ENCODE measurements at places on chromosomes 3 and 15.

DNA sequence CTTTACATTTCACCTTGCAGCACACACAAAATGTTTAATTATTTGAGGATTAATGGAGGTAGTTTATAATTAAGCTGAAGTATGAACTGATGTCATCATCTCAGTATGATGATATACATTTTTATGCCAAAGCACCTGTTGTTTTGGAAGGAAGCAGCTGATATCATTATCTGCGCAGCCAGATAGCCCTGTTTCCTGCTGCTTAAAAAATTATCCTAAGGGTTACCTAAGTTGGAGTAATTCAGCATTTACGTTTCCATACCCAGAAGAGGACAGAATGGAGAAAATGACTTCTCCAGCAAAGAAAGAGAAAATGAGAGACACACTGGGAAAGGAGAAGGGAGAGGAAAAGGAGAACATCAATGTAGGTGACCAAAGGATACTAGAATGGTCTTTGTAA, 370.3 kb upstream of the PLSCR5 start:
- DNase-seq, result no peak

- peak; percentile 70 for DNase-seq
Observed at GRCh38 chr3:52277071-52277964, 1.1 kb downstream of the WDR82 start.

- DNase-seq, result no peak
Observed at GRCh38 chr3:172634948-172635347, 75.9 kb downstream of the NCEH1 start.

- DNase-seq, result no peak
Observed at GRCh38 chr3:12780751-12781150, 15.7 kb upstream of the CAND2 start.

- no peak for DNase-seq
Observed at GRCh38 chr3:22660606-22661005, 542.5 kb upstream of the UBE2E2 start.

DNA sequence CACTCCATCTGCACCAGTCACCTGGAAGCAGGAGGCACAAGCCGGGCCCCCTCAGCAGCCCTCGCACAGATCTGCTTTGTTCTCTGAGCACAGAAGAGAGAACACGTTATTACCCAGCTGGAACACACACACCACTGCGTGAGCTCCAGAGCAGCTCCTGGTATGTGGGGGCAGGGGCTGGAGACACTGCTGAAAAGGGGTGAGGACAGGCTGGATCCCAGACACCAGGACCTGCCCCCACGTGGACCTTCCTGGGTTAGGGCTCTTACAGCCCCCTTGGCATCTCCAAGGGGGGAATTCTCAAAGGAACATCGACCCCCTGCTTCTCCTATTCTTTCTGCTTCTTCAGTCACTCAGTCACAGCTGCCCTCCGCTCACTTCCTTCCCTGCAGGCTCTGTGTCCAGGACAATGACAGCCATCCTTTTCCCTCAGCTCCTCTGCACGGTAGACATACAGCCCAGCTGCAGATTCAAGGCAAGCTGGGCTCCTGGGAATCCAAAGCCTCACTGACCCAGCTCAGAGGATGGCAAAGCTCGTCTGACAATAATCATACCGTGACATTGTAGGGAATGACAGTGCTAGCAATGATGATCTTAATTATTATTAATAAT, 33.7 kb downstream of the PRR20G start:
- DNase-seq, result no peak

- DNase-seq, result no peak
Observed at GRCh38 chr3:141412936-141413354, 44.6 kb downstream of the ZBTB38 start.

- no peak for DNase-seq
Observed at GRCh38 chr15:75307778-75308390, 25.2 kb downstream of the GOLGA6D start.

GRCh38 chr3:147408188-147409100, 721 bp upstream of the ZIC1 start:
- no peak for DNase-seq

DNA sequence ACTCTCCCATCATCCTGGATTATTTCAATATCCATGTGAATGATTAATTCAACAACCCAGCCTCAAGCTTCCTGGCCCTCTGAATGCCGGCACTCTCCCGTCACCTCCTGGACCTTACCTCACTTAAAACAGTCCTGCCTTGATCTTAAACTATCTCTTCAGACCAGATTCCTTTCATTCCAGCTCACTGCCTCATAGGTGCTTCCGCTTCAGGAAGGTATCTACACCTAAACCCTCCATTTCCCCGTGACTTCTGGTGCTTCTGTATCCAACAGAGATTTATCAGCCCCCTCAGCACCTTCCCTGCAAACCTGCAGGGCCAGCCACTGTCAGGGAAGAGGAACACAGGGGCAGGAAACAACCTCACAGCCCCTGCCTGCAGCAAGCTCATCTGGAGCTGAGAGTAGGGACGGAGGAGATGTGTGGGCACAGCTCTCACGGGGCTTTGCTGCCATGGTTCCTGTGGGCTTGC, 98.9 kb upstream of the TJP1 start:
- no peak for DNase-seq

DNA sequence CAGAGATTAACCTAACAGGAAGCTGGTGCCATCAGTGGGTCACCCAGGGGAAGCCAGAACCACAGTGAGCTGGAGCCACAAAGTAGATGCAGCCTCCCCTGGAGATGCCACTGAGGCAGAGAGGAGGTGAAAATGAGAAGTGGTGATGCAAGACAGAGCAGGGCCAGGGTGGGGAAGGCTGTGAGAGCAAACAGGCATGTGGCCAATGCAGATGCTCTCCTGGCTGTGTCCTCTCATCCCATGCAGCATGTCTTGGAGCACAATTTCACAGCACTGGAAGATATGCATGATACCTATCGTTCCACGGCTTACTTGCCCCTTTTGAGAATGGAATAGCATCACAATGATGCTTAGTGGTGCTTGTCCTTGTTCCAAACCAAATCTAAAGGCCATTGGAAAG, 126.3 kb downstream of the ABHD5 start:
- no peak for DNase-seq

DNA sequence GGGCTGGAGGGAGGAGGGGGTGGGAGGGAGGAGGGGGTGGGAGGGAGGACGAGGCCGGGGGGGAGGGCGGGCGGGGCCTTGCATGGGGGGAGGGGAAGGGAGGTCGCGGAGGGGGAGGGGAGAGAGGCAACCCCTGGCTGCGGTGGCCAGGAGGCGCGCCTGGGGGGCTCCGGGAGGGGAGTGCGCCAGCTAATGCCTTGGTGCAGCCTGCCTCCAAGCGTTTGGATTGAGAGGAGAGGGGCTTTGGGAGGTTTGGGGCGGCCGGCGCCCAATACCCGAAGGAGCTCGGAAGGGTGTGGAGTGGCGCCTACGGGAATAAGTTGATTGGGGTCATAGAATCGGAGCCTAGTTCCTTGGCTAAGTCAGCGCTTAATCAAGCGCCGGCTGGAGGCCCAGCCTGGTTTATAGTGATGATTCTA, 557 bp downstream of the TFG start:
- no peak for DNase-seq

DNA sequence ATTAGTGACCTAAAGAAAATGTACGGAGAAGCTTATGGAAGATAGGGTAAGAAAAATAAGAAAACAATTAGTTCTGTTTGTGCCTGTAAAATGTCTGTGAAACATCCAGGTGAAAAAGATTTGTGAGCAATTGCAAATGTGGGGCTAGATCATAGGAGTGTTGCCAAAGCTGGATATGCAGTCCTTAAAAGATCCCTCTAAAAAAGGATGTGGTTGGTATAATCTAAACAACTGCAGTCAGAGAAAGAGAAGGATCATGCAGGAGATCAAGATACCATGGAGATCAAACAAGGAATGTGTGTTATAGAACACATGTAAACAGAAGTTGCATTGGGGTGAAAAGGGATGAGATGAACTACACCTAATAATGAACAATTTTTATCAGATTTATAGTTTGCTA, 116.8 kb downstream of the ALCAM start:
- no peak for DNase-seq

DNA sequence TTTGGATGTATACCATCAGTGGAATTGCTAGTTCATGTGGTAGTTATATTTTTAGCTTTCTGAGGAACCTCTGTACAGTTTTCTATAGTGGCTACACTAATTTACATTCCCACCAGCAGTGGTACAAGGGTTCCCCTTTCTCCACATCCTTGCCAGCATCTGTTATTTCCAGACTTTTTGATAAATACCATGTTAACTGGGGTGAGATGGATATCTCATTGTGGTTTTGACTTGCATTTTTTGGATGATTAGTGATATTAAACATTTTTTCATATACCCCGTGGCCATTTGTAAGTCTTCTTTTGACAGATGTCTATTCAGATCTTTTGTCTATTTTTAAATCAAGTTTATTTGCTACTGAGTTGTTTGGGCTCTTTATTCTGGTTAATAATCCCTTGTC, 455.6 kb upstream of the RARB start:
- no peak for DNase-seq

DNA sequence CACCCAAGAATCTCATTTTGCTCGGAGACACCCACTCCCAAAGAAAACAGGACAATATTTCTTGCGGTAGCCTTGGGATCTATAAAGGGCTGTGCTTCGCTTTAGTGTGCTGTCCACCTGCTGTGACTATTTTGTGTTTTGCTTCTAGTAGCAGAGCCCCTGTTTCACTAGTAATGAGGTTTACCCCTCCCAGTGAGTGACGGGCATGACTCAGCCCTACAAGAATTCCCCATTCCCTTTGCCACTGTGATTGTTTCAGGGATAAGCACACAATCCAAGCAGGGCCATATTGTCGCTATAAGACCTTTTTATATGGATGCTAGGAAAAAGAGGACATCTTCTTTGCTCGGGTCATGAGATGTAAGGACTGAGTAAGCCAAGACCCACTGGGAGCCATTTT, 62.5 kb upstream of the FOXB1 start:
- no peak for DNase-seq

GRCh38 chr15:64216730-64217428, 54.1 kb upstream of the PPIB start:
- DNase-seq, result no peak

DNA sequence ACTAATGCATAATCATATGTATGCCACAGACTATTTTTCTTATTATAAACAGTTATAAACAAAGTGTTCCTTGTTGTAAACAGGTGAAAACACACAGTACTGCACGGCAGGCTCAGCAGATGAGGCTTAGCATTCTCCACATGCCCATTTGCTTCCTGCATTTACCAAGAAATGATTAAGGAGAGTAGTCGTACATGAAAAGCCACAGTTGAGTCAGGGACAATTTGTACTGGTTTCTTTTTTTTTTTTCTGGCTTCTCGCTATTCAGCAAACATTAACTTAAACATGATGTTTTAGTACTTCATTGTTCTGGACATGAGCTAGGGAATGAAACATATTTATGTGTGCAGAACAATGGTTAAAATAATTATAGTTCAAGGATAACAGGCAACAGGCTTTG, 63.4 kb downstream of the GHSR start:
- no peak for DNase-seq

DNA sequence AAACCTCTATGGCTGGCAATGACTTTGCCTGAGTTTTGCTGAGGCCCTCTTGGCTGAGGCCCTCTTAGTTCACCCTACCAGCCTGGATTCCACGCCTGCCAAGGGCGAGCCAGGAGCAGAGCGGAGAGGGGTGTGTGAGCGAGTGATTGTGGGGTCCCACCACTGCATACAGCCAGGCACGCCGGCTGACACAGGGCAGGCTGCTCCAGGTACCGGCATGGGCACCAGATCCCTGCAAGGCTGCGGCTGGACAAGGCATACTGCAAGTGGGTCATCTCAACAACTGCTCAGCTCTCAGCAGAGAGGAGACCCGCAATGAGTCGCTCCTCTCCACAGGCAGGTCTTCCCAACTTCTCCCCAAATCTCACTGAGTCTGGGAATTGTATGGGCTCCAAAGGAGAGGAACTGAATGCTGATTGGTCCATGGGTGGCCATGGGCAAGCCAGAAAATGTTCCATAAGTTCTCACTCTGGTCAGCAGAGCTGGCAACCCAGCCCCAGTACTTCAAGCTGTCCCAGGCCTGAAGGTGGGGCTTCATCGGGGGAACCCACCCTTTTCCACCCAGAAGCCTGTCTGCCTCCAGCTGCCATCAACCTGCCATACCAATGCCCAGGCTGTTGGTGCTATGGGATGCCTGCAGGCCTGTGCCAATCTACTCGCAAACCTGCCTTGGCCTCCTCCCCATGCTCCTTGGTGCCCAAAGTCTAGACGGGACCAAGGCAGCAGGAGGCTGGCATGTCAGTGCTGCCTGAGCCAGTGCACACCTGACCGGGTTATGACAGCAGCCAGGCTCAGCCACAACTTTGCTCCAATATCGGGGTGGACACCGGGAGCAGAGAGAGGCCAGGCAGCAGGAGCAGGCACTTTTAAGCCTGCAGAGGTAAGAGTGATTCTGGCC, 1273.6 kb upstream of the GBE1 start:
- no peak for DNase-seq

GRCh38 chr3:72082776-72083462, 298.0 kb upstream of the PROK2 start:
- DNase-seq, result no peak

DNA sequence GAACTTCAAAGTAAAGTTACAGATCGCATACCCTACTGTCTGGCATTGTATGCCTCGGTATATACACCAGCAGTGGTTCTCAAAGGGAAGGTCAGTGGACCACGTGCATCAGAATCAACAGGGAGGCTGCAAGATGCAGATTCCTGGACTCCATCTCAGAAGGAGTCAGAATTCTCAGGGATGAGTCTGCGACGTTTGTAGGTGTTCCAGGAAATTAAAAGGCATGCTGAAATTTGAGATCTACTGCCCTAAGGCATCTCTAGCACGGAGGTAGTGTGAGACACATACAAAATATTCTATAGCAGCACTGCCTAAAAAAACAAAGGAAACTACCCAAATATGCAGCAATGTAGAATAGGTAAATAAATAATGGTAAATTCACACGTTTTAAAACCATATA, 136.8 kb upstream of the BNIP2 start:
- DNase-seq, result no peak

DNA sequence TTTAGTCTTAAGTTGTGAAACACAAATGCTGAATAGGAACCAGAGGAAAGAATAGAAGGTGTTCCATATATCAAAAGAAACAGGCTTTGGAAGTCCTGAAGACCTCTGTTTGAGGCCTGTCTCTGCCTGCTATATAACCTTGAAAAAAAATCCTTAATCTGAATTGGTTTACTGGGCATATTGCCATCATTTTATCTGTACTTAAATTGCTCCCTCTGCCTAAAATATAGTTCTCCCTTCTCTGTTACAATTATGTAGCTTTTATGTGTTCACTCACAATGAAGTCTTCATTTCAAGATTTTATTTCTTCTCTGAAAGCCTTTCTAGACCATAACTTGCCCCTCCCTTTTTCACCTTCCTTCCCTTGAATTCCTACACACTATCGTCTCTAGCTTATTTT, 21.2 kb downstream of the ARL13B start:
- DNase-seq, result no peak

GRCh38 chr3:2589336-2589969, 490.8 kb downstream of the CNTN4 start:
- no peak for DNase-seq

DNA sequence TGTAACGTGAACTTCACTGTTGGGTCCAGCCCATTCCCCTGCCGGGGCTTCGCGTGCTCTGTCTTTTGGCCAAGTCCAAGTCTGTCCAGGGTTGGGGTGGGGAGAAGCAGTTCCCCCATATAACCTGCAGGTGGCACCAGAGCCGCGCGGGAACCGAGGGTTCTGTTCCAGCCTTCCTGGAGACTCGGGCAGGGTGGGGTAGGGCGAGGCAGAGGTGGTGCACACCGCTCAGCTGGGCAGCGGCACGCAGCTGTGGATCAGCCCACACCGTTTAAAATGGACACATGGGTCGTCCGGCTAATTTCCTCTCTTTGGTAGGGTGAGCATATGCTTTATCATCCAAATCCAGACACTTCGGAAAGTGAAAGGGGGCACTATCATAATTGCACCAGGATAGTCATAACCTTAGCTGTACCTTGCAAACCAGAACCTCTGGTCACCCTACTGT, 118.1 kb downstream of the TBC1D2B start:
- peak; percentile 60 for DNase-seq

GRCh38 chr3:59704292-59704691, 654.5 kb upstream of the CFAP20DC start:
- no peak for DNase-seq

Measured in activated gamma-delta T cell treated with anti-CD3 and anti-CD28 coated beads, Interleukin-2, amount 50 U/mL, for 16 hours (primary cell).